Tongue (tissue), 3 donors: ENCODE measurements at places on chromosomes 12 and 14.
A peak's percentile ranks its signal among the peaks of the same experiment; 100 is the strongest.

GRCh38 chr12:108129017-108129812, at the start of gene WSCD2:
WSCD2 (plus strand) TSS chr12:108129288; CDS start chr12:108195833, 66,545 bp downstream.
- peak; percentile 72 for DNase-seq

- DNase-seq = no peak
Measured at GRCh38 chr12:2287589-2287988, 234.8 kb downstream of the CACNA1C start.

DNA sequence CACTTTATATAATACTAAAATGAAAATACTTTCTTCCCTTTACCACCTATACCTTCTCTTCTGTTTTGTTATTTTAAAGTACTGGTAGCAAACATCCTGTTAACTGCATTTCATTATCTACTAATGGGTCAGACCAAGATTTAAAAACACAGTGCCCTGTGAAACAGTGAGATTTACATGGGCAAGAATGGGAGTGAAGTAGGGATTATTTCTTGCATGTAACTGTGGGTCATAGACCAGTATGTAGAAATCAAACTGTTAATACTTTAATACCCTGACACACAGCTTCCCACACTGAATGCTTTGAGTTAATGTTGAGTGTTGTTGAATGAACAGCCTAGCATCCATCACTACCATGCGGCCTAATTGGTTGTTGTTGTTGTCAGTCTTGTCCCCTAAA, 61.6 kb downstream of the PLEKHA5 start:
- DNase-seq = no peak

DNA sequence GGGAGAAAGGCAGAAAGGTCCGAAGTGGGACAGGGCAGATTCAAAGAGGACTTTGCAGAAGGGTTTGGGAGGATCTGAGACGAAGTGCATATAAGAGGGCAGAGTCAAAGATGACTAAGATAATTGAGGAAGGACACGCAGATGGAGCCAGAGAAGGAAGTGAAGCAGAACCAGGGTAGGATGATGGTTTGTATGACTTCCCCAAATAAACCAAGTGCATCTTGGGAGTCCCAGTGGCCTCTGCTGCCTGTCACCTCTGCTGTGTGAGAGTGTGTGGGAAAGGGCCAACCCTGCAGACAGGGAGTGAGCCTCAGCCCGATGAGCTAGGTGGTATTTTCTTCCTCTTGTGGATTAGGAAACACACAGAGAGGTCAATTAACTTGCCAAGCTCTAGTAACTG, 36.8 kb downstream of the FLVCR2 start:
- no peak for DNase-seq

- DNase-seq = no peak
Measured at GRCh38 chr12:9843407-9843806, 16.1 kb downstream of the KLRF1 start.

GRCh38 chr12:54141431-54142113, 47.2 kb downstream of the SMUG1 start:
- peak; percentile 80 for DNase-seq
